ENCODE measurements at places on chromosomes 11 and 22. TPM values are rescaled to one million over a fixed set of nuclear protein-coding genes. Genes with fewer than 3 reads are reported as not detected.

SHISAL1 gene
- 5.1 TPM for total RNA-seq

LRP4 gene
- total RNA-seq = 8.1 TPM

GP1BB gene
- 1.6 TPM for total RNA-seq

SCGB2A2 gene
- not detected for total RNA-seq
